ENCODE measurements at places on chromosomes 6 and 20. TPM values are rescaled to one million over a fixed set of nuclear protein-coding genes. Genes with fewer than 3 reads are reported as not detected.

Gene RNF217
- 32.5 TPM for total RNA-seq

Gene CFAP206
- 0.21 TPM for total RNA-seq

Gene ADGRF4
- not detected for total RNA-seq

Gene RAET1L
- total RNA-seq = not detected

Gene SAMD5
- total RNA-seq = 4.6 TPM

Gene KCNB1
- total RNA-seq = not detected

Gene MYLIP
- total RNA-seq = 15.4 TPM

Gene SLC22A7
- total RNA-seq = not detected

Gene ACSS1
- total RNA-seq = 17.9 TPM

Gene PRICKLE4
- total RNA-seq = 2.2 TPM

Gene FAM83C
- not detected for total RNA-seq

Gene ENPP1
- total RNA-seq = 1.4 TPM

Gene PBOV1
- total RNA-seq = not detected

Gene CFAP61
- not detected for total RNA-seq

Gene RAB44
- total RNA-seq = 0.11 TPM

Gene DUSP15
- total RNA-seq = not detected

Gene CLPSL2
- total RNA-seq = not detected

Gene PXDC1
- total RNA-seq = 119 TPM

Gene POU5F1
- not detected for total RNA-seq

Gene CAPN11
- 1.8 TPM for total RNA-seq

Gene ZNF335
- 23.9 TPM for total RNA-seq

Gene OR12D2
- total RNA-seq = not detected

Gene FOXF2
- total RNA-seq = not detected

Gene ZBTB46
- 4.3 TPM for total RNA-seq

Gene MCCD1
- not detected for total RNA-seq

Gene CTAGE9
- not detected for total RNA-seq

Gene SAMHD1
- 28.3 TPM for total RNA-seq

Gene CDH4
- 0.81 TPM for total RNA-seq

Gene CRISP2
- not detected for total RNA-seq

Gene SASH1
- total RNA-seq = 97.5 TPM

Gene TP53TG5
- not detected for total RNA-seq

Gene PHACTR2
- total RNA-seq = 160 TPM

Gene IPCEF1
- 0.99 TPM for total RNA-seq

Gene TBX18
- 35.3 TPM for total RNA-seq

Gene AVP
- not detected for total RNA-seq

Gene MAS1
- total RNA-seq = not detected

Gene CALHM6
- total RNA-seq = not detected

Gene HLA-DMB
- total RNA-seq = 0.39 TPM

Gene RIPOR3
- total RNA-seq = not detected

Gene DTNBP1
- 21.8 TPM for total RNA-seq

Gene ECT2L
- not detected for total RNA-seq

Gene IRAK1BP1
- total RNA-seq = 3.0 TPM

Gene RGS17
- 1.1 TPM for total RNA-seq

Gene NKAIN4
- total RNA-seq = not detected

Gene RHAG
- total RNA-seq = not detected

All from endothelial cell of umbilical vein (primary cell).